Thyroid gland (tissue), 4 donors: ENCODE measurements at places on chromosomes 6 and 20. TPM values are rescaled to one million over a fixed set of nuclear protein-coding genes. Genes with fewer than 3 reads are reported as not detected.

BPIFB1 gene
- total RNA-seq, result not detected

MAFB gene
- 45.0 TPM for total RNA-seq

MOG gene
- not detected for total RNA-seq

GPR6 gene
- not detected for total RNA-seq

OPRL1 gene
- 0.58 TPM for total RNA-seq

FAXC gene
- 1.4 TPM for total RNA-seq

GTF2H4 gene
- total RNA-seq, result 21.2 TPM

PACRG gene
- total RNA-seq, result 3.4 TPM

HLA-DQB1 gene
- 8.6 TPM for total RNA-seq

GRCh38 chr6:14265049-14266021, 147.8 kb downstream of the CD83 start:
- no peak for DNase-seq

DNA sequence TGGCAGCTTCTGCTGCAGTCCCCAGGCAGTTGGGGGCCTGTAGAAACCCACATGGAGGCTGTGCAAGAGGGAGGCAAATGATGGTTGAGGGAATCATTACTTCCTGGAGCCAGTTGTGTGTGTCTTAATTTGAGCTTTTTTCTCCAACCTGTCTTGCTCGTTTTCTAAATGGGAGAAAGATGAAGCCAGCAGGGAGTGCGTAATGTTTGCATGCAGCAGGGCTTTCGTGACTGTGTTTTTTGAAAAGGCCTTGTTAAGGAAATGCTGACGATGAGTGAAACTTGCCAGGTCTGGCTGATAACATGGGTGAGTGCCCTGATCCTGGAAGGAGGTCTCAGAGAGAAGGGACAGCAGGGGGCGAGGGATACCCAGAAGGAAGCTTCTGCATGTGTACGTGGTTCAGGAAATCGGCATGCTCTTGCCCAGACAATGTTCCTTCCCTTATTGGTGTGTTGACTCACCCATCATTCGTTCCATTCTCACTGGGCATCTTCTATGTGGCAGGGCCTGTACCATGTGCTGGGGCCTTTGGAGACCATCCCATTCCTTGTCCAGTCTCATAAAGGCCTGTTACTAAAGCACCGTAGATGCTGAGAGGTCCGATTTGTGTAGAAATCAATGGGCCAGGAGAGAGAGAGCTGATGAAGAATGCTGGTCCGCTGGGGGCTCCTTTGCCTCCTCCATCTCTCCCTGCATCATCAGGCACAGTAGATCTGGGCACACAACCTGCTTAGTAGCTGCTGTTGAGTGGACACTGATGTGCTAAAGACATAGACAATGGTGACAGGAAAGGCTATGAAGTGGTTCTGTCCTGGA, 27.4 kb downstream of the GLP1R start:
- no peak for DNase-seq

GRCh38 chr6:131029626-131030297, 33.3 kb downstream of the EPB41L2 start:
- DNase-seq, result no peak

DNA sequence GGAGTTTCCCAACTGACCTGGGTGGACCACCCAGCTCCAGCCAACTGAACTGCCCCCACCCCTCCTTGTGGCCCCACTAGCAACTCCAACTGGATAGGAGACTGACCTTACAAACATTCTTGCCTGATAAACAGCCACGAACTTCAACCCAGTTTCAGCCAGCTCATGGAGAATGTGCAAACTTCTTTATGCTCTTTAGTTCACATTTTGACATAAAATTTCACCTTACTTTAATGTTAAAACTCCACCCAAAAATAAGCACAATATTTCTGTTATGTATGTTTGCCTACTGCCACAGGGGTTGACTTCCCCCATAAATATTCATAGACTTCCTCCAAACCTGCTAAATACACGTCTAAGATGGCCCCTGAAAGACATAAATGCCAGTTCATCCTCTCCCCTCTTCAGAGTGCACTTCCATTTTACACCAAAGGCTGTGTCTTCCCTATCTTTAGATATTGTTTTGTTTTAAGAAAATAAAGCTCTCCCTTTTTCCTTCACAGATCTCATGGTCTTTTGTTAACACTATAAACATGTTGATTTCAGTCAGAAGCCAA, 643.7 kb downstream of the EPM2A start:
- no peak for DNase-seq

DNA sequence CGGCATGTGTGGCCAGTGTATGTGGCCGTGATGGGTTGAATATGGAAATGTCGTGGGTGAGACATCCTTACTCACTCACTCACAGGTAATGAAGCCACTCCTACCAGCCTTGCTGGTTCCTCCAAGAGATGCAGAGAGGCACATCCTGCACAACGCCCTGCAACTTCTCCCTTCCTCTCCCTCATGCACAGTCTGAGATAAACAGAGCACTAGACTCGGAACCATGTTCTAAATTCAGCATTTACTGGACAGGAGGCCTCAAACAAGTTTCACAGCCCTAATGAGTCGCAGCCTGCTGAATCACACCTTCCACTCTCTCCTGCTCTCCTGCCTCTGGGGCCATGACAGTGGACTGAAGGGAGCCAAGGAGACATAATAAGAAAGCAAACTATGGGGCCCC, 91.2 kb downstream of the ISM1 start:
- no peak for DNase-seq

DNA sequence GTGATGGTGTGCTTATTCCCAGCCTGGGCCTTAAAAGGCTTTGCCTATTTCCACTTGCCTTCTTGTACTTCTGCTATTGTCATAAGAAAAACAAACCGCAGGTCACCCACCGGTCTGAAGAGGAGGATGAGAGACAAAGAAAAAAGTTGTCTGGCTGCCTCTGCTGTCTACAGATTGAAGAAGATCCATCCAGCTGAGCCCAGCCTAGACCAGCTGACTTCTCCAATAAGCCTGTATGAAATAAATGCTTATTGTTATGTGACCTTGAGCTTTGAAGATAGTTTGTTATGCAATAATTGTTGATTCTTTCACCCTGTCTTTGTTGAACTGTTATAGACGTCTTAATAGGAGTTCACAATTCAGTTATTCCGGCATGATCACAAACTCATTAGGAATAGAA, 223.8 kb upstream of the PRSS16 start:
- DNase-seq, result no peak

DNA sequence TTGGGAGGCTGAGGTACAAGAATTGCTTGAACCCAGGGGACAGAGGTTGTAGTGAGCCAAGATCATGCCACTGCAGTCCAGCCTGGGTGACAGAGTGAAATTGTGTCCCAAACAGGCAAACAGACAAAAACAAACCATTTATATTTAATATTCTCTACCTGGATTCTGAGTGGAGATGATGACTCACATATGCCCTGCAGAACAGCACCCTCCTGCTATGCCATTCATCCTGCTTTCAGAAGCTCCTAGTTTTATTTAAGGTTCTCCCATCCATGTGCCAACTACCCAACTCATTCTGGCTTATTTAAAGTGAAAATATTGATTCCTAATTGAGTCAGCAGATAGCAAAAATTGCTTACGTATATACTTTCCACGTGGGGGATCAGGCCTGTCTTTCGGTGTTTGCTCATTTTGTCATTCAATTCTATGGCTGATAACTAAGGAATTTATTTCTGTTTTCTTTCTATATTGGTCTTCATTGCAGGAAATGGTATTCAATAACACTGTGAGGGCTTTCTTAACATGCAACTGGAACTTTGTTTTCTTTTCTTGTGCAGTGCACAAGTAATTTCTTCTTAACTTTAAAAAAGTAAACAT, 459.1 kb upstream of the JAG1 start:
- no peak for DNase-seq

GRCh38 chr6:22043284-22043962, 253.4 kb downstream of the PRL start:
- no peak for DNase-seq

DNA sequence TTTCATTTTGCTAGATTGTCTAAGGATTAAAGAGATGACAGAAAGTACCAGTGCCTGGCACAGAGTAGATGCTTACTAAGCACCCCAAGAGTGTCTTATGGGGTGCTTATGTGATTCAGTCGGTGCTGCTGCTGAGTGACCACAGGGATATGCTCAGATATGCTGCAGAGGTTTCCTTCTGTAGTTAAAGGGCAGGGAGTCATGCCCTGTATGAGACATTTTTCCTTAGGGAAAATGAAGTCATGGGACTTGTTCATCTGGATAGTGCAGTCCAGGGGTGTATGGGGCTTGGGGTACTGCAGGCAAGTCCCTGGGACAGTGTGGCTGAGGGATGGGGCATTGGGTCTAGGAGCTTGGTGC, 25.1 kb downstream of the TOX2 start:
- no peak for DNase-seq

GRCh38 chr6:124994648-124995047, 32.4 kb downstream of the RNF217 start:
- no peak for DNase-seq

DNA sequence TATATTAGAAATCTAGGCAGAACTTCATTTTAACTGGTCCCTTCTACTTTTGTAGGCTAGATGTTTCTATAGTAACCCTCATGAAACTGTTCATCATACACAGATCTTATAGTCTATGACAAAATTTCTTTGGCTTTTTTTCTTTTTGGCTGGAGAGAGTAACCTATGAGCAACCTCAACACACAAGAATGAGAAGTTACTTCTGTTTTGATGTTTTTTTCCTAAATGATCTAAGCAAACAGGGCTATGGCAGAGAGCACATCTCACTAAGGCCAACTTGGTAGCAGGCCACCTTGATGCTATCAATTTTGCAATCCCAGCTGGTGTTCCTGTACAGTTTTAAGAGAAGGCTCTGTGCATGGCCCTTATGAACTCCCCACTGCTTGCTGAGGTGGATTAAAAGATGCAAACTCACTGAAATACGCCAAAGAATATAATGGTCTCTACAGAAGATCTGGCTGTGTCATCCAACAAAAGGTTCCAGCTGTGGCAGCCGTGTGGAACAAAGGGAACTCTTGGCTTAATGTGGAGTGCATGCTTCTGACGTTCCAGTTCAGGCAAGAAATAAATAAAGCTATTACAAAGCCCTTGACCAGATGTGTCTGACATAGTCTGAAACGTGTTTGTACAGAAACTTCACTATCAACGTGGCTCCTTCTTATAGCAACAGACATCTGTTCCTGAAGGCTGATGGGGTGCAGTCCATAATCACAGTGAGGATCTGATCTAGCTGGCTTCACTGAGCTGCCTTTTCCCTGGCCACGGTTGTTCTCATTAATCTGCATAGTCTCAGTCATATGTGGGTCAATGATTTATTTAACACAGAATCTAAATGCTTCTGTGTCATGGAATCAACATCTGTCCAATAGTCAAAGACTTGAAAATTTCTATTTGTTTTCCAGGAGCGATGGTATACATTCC, 481.1 kb downstream of the BMP2 start:
- peak; percentile 31 for DNase-seq

GRCh38 chr20:19079536-19080299, 132.7 kb upstream of the SLC24A3 start:
- no peak for DNase-seq

DNA sequence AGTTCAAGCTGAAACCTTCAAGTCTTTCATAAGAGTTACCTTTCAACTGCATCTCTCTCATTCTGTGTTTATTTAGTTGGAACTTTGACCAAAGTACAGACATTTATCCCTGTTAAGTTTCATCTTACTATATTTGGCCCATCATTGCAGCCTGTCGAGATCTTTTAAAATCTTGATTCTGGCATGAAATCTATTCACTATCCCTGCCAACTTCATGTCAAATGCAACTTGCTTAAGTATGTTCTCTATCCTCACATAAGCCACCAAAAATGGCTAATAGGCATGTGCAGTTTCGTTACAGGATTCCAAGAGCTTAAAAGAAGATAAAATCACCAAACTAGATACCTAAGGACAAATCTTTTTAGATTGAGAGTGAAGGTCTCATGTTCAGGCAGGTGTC, 117.5 kb upstream of the KCNQ5 start:
- DNase-seq, result no peak

GRCh38 chr6:163380216-163380615, 34.3 kb upstream of the QKI start:
- DNase-seq, result no peak

GRCh38 chr6:124671324-124671723, 290.9 kb upstream of the RNF217 start:
- no peak for DNase-seq

- DNase-seq, result no peak
Measured at GRCh38 chr6:156638581-156638980, 138.6 kb upstream of the ARID1B start.

DNA sequence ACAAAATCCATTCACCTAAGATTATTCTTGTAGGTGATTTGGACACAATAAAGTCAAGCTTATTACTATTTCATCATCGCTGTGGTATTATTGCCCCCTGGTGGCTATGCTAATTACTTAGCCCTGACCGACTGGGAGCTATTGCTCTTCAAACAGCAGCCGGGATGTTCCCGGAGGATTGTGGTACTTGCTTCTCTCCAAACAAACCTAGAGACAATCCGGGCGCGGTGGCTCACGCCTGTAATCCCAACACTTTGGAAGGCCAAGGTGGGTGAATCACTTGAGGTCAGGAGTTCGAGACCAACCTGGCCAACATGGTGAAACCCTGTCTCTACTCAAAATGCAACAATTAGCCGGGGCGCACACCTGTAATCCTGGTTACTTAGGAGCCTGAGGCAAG, 15.4 kb upstream of the STMND1 start:
- DNase-seq, result peak; percentile 36

DNA sequence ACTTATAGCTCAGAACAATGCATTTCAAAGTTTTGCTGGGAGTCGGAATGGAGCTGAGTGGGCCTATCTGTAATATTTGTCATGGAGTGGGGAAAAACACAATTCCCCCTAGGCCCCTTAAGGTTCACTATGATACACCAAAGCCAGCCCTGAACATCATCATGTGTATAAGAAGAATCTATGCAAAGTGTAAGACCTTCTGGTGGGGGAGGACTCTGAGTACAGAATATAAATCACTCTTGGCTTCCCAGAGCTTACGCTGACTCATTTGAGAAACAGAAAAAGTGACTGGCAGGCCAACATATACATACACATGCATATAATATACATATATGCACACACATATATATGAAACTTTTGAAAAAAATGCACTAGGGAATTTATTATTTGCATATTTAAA, 54.1 kb upstream of the UBR2 start:
- no peak for DNase-seq

DNA sequence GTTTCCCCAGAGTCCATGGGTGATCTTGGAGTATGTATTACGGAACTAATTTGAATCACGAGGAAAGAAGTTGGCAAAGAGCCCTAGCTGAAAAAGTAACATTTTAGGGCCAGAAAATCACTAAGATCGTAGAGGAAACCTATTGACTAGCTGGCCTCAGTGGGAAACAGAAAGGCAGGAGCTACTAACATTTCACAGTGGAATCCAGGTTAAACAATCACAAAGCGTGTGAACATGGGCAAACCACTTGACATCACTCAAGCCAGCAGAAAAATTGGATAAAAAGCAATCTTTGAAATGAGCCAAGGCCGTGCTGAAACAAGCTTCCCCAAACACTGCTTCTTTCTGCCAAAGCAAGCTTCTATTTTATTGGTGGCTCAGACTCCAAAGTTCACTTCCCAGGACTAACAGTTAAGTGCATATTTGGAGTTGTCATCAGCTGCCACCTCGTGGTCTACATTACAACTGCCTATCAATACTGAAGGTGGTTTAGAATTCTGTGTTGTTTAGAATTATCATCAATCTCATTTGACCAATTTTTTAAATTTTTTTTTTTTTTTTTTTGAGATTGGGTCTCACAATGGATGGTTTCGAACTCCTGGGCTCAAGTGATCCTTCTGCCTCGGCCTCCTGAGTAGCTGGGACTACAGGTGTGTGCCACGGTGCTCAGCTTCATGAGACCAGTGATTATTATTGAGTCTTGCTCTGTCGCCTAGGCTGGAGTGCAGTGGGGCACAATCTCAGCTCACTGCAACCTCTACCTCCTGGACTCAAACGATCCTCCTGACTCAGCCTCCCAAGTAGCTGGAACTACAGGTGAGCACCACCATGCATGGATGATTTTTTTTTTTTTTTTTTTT, 10.6 kb downstream of the RPS10 start:
- peak; percentile 69 for DNase-seq
